Thoracic aorta (tissue), 2 donors: ENCODE measurements at places on chromosomes 2 and 18.

GRCh38 chr2:3211256-3212060 is 166.2 kb downstream of the EIPR1 start:
- H3K27me3 ChIP-seq = no peaks in the 10 kb centered on the region
- no peaks in the 10 kb centered on the region for H3K36me3 ChIP-seq
- H3K27ac ChIP-seq = no peak overlapping the region

DNA sequence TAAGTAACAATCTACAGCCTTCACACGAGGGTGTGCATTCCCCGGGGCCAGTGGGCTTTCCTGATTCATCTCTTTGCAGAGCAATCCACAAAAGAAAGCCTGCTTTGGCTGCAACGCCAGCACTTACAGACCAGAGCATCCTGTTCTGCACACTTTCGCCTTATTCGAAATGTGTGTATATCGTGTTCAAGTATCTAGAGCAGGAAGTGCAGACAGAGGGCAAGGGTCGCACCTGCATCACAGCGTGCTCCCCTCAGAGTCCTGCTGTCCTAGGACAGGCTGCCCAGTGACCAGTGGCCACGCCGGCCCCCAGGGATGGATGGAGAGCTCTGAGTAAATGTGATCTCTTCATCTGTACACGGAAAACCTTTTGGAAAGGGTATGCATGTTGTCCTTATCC is 264.3 kb downstream of the ZNF516 start:
- no peak for DNase-seq
- H3K27me3 ChIP-seq = no peaks in the 10 kb centered on the region
- no peak overlapping the region for H3K4me3 ChIP-seq
- no peak overlapping the region for H3K27ac ChIP-seq
- no peaks in the 10 kb centered on the region for H3K4me1 ChIP-seq
- no peaks in the 10 kb centered on the region for H3K36me3 ChIP-seq

GRCh38 chr2:174840436-174840835 is 76.2 kb upstream of the CHRNA1 start:
- H3K36me3 ChIP-seq = no peaks in the 10 kb centered on the region
- no peak overlapping the region for H3K27ac ChIP-seq
- peaks cover 4% of the 10 kb centered on the region for H3K4me1 ChIP-seq
- H3K27me3 ChIP-seq = no peaks in the 10 kb centered on the region

GRCh38 chr2:140604788-140605187 is 1526.0 kb downstream of the LRP1B start:
- DNase-seq = no peak
- H3K27me3 ChIP-seq = no peaks in the 10 kb centered on the region
- no peak overlapping the region for H3K4me3 ChIP-seq
- H3K4me1 ChIP-seq = no peaks in the 10 kb centered on the region
- H3K36me3 ChIP-seq = no peaks in the 10 kb centered on the region
